ENCODE measurements at places on chromosomes 5 and 9. TPM values are rescaled to one million over a fixed set of nuclear protein-coding genes. Genes with fewer than 3 reads are reported as not detected.

Gene SLC36A2
- 1.2 TPM for total RNA-seq

Gene MATR3
- 111 TPM for total RNA-seq

Gene SMIM32
- not detected for total RNA-seq

Gene NUTM2G
- total RNA-seq, result not detected

Gene ANKRD18B
- not detected for total RNA-seq

Gene ZNF454
- total RNA-seq, result 1.5 TPM

Gene CTXN3
- total RNA-seq, result not detected

Gene OSMR
- 10.9 TPM for total RNA-seq

Gene FAT2
- not detected for total RNA-seq

Gene WNK2
- total RNA-seq, result 222 TPM

Gene ADAMTS16
- 0.05 TPM for total RNA-seq

Gene GMCL2
- total RNA-seq, result not detected

Gene CDC20B
- not detected for total RNA-seq

Gene RAD50
- total RNA-seq, result 33.1 TPM

Gene HAPLN1
- total RNA-seq, result 0.32 TPM

Gene RORB
- 5.7 TPM for total RNA-seq

Gene MSX2
- 1.2 TPM for total RNA-seq

Gene PLPPR1
- total RNA-seq, result not detected

Gene DNAH5
- total RNA-seq, result 0.27 TPM

Gene SARDH
- total RNA-seq, result 0.94 TPM

Gene EIF4E1B
- not detected for total RNA-seq

Gene ASTN2
- 6.4 TPM for total RNA-seq

Gene SLC34A3
- not detected for total RNA-seq

Gene EDIL3
- total RNA-seq, result 1.7 TPM

Gene ADAMTS2
- total RNA-seq, result 3.6 TPM

Gene TNFSF8
- 0.46 TPM for total RNA-seq

Gene CCDC183
- total RNA-seq, result 1.5 TPM

Gene PKD2L2
- 0.48 TPM for total RNA-seq

Gene C7
- 272 TPM for total RNA-seq

Gene FOXI1
- not detected for total RNA-seq

Gene PTCH1
- total RNA-seq, result 9.8 TPM

Gene TAF11L10
- total RNA-seq, result not detected

Gene NME5
- 4.9 TPM for total RNA-seq

Gene PAPPA
- total RNA-seq, result 1.2 TPM

Gene CDKN2AIPNL
- 43.1 TPM for total RNA-seq

Gene DIRAS2
- not detected for total RNA-seq

Gene ZNF883
- total RNA-seq, result 5.7 TPM

Gene FABP6
- 3.4 TPM for total RNA-seq

Data from Right ventricle myocardium superior (tissue), 1 donor.